ENCODE measurements at places on chromosomes 6 and 20. TPM values are rescaled to one million over a fixed set of nuclear protein-coding genes. Genes with fewer than 3 reads are reported as not detected.

- DNase-seq = peak; percentile 92
Measured at GRCh38 chr6:344816-345340, 46.7 kb upstream of the IRF4 start.

- DNase-seq = no peak
Measured at GRCh38 chr6:82160255-82160990, 87.1 kb downstream of the IBTK start.

DNA sequence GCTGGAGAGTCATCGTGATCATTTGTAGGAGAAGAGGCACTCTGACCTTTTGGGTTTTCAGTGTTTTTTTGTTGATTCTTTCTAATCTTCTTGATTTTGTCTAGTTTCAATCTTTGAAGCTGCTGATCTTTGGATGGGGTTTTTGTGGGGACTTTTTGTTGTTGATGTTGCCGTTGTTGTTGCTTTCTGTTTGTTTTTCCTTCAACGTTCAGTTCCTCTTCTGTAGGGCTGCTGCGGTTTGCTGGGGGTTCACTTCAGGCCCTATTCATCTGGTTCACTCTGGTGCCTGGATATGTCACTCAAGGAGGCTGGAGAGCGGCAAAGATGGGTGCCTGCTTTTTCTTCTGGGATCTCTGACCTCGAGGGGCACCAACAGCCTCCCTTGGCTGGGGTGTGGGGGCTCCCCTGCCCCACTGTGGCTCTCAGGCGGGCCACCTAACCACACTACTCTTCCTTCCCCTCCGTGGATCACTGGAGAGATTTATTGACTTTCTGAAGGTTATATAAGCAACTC, 21.5 kb upstream of the TMEM244 start:
- no peak for DNase-seq

- peak; percentile 94 for DNase-seq
Measured at GRCh38 chr6:100203400-100203799, 209.4 kb upstream of the MCHR2 start.

The IL17A gene
- total RNA-seq = not detected

The LKAAEAR1 gene
- 0.34 TPM for total RNA-seq

The FYN gene
- total RNA-seq = 167 TPM

The LAMA2 gene
- 1.7 TPM for total RNA-seq

All from astrocyte (in vitro differentiated cells and primary cell).